Cortex of kidney (tissue), 1 donor: ENCODE measurements at places on chromosomes 5 and 9.

DNA sequence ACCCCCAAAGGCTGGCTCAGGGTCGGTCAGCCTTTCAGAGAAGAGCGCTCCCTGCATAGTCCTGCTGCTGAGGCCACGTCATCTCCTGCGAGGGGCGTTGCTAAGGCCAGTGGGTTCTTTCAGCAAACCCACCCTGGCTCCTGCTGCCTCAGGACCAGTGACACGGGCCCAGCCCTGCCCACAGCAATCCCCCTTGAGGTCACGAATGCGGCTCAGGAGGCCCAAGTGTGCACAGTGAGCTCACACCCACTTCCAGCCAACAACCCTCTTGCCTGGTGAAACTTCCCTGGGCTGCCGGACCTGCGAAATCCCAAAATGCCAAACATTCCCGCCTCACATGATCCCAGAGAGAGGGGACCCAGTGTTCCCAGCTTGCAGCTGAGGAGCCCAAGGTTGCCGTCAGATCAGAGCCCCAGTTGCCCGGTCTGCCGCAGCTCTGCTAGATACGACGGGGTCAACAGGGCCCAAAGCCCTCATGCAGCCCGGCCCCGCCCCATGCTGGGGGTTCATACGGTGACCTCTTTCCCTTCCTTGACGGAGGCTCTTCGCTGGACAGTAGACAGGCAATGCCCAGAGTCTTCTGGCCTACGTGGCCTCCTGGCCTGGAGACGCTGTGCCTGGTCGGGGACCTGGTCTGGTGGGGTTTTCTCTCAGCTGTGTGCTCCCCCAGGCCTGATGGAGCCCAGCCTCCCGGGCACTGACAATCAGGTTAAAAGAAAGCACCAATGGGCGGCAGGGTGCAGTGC lies 116.4 kb upstream of the COL5A1 start:
- DNase-seq = no peak

GRCh38 chr5:57718155-57718554 lies 235.5 kb upstream of the ACTBL2 start:
- DNase-seq = no peak

DNA sequence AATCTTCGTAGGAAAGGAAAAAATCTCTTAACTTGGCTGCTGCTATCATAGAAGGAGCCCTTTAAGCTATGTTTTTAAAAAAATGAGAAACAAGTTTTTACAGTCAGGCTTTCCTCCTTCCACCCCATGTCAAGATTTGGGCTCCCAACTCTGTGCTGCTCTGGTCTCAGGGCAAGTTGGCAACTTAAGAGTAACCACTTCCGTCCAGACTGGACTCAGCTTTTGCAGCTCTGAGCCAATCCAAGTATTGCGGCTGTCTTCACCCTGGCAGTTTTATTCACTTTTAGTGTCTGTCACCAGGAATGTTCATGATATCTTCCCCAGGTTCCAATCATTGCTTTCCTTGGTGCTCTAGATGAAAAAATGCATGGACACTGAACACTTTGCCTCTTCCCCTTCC lies 115.9 kb upstream of the GAS1 start:
- DNase-seq = no peak

DNA sequence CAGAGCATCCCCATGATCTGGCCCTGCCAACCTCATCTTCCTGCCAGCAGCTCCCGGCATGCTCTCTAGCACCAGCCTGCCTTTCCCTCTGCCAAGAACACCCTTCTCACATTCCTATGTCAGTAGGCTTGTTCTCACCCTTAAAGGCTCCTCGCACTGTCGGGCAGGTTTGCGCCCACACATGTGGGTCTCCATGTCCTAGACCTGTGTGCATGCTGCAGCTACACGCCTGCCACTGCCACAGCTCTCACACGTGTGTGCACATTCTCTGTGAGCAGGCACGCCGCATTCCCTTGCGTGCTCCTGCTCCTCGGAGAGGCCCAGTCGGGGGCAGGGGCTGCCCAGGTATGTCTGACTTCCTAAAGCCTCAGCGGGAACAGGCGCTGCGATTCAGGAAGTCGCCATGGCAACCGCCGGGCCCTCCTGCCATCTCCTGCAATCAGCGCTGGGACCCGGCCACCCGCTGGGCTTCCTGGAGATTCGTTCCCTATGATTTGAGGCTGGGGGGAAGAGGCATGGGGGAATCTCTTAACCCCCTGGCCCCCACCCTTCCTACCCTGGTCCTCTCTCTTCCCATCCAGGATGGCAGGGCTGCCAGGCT lies 28.1 kb downstream of the NDUFA8 start:
- DNase-seq = no peak

DNA sequence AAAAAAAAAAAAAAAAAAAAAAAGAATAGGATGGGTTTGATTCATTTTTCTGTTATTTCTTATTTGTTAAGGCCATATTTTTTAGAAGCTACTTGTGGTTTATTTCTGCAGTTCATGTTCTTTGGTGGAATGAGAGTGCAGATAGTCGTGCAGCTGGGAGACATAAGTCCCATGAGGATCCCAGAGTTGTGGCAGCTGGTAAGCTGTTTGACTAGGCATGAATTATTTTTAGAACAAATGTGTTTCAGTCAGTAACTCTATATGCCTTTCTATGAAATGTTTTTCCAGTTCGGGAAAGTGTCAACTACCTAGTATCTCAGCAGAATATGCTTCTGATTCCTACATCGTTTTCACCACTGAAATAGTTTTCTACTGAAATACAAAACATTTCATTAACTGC lies 5.0 kb upstream of the NIPSNAP3B start:
- DNase-seq = no peak

GRCh38 chr5:74581988-74582365 lies 58.6 kb downstream of the ENC1 start:
- DNase-seq = no peak

GRCh38 chr9:37187292-37187691 lies 66.9 kb downstream of the ZCCHC7 start:
- DNase-seq = no peak

DNA sequence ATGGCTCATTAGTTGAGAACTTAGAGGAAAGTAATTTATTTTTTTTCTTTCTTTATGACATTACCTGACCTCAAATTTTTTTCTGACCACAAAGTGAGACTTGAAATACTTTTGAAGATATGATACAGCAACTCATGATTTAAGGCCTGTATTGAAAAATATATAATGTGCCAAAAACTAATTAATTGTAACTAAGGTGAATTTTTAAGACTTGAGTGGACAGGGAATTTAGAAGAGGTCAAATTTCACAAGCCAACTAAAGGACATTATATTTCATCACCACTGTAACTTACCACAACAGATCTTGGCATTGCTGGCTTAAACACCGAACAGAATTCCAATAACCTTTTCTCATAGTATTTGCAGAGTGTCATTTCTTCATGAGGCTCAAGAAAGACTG lies 1.8 kb downstream of the CCNH start:
- DNase-seq = no peak

GRCh38 chr9:31445357-31445756 lies 939.1 kb upstream of the ACO1 start:
- no peak for DNase-seq

DNA sequence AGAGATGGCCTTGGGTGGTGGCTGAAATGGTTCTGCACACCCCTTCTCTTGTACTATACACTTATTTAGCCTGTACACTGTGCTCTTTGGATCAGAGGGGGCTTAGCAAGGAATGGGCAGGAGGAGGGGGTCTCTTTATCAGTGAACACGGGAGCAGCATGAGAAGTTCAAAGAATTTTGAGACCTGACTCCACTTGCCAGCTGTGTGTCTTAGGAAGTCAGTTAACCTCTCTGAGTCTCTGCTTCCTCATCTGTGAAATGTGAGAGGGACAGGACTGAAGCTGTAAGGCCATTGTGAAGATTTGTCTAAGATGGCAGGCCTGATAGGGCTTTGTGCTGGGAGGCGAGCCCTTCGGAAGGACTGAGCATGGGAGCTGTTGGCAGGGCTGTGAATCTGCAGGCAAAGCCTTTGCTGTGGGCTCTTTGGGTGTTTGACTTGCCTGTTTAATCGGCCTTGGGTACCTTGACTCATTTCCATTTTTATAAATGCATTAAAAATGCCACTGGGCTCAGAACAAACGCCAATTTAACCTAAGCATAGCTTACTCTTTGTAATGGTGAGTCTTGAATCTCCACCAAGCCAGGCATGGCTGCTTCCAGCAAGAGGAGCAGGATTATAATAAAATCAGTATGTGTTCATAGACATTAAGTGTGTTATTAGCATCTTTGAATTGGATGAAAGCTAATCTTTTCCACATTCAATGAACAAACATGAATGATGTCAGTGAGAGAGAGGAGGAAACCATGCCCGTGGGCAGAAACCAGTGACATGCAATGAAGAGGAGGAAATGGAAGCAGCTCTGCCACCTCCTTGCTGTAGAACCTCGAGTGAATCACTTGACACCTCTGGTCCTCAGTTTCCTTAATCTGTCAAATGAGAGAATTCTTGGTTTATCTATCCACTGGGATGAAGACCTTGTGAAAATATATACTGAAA lies 89.4 kb downstream of the MACROH2A1 start:
- no peak for DNase-seq

DNA sequence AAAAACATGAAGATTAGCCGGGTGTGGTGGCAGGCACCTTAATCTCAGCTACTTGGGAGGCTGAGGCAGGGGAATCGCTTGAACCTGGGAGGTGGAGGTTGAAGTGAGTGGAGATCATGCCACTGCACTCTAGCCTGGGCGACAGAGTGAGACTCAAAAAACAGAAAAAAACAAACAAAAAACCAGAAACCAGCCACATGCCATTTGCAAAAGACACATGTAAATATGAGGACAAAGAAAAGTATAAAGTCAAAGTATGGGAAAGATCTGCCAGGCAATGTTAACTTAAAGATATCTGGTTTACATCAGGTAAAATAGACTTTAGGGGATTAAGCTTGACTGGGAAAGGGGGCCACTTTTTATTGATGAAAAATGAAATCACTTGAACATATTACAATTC lies 90.7 kb downstream of the FNBP1 start:
- no peak for DNase-seq

DNA sequence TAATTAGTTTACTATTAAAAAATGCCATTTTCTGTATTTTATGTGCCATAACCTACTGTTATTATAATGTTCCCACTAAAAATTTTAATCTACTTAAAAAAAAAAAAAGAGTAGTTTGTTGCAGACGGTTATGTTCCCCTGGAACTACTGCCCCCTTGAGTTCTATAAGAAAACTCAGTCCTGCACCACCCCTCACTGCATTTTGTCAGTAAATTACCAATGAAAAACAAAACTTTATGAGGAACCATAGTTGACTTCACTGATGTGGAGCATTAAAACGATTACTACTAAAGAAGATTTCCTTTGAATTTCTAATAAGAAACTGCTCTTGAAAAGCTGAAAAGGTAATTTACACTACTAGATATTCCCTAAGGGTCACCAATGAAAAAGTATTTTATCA lies 288.7 kb downstream of the FBXL17 start:
- DNase-seq = no peak

- no peak for DNase-seq
Measured at GRCh38 chr5:81579262-81579924, 171.5 kb downstream of the SSBP2 start.

GRCh38 chr5:25489834-25490538 lies 845.2 kb upstream of the CDH10 start:
- no peak for DNase-seq

GRCh38 chr5:90022002-90022710 lies 387.4 kb downstream of the CETN3 start:
- DNase-seq = no peak

DNA sequence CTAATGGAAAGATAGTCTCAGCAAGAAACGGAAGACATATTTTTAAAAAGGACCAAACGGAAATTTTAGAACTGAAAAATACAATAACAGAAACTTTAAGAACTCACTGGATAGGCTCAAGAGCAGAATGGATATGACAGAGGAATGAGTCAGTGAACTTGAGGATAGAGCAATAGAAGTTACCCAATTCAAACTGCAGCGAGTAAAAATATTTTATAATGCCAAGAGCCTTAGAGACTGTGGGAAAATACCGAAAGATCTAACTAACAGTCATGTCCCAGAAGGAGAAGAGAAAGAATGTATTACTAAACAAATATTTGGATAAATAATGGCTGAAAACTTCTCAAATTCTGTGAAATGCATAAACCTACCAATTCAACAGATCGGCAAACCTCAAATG lies 40.8 kb downstream of the ADAMTS2 start:
- no peak for DNase-seq

DNA sequence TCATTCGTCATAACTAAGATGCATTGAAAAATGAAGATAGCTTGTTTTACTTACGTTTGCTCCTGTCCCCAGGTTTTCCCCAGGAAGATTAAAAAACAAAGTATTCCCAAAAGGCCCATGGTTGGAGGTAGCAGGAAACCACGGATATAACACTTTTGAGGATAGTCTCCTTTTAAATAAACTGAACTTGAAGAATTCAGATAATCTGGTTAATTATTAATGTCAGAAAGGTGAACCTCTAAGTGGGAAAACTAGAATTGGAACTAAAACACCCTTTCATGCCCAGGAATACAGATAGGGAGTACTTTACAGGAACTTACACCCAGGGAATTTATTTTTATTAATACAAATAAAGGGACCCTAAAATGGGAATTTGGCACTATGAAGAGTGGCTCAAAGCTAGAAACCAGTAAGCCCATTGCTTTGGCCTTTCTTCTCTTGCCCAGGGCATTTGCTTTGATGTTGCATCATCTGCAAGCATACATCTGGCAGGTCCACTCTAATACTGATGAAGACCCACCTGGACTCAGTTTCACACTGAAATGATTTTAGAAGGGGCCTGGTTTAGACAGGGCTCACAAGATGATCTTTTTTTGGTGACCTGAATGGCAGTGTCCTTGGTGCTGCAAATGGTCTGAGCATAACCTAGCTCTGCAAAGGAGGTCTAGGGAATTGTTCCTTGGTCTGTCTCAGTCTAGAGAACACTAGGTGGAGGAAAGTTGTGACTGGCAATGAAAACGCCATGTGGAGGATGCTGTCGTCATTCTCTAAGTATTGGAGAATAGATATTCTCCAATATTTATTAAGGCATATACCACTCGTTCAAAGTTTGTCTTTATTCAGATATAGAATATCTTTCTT lies at the start of gene C5:
C5 (minus strand) TSS at position 148 of the 861 bp plus-strand sequence; CDS start at position 119, 29 bp downstream.
- no peak for DNase-seq

DNA sequence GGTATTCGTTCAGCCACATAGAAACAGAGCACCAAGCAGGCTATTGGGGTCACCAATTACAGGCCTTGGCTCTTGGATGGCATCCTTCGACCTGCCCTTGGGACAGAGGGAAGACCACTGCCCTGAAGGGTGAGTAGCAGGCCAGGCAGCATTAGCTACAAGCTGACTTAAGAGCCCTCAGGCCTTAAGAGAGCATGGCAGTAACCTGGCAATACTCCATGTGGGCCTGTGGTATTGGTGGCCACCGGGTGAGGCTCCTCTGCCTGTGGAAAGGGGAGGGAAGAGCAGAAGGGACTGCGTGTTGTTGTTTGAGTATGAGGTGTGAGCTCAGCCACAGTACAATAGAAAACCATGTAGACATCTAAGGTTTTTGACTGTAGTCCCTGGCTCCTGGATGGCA lies 170.6 kb downstream of the MCTP1 start:
- no peak for DNase-seq
